ENCODE measurements at places on chromosomes 5 and 9.
A peak's percentile ranks its signal among the peaks of the same experiment; 100 is the strongest.

DNA sequence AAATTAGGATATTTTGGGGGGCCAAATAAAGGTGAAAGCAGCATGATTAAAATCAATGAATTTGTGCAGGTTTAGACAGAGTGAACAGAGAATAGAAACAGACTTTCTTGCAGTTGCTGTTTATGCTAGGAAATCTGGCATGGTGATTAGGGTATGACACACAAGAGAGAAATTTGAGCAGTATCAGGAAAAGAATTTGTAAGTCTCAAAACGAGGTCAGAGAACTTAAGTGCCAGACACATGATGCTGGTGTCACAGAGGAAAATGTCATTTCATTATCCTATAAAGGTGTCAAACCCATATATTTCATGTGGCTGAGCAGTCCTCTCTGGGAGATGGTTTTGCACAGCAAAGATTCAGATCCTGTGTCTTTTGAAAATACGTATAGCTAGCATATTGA is 15.7 kb downstream of the LVRN start:
- DNase-seq: no peak

DNA sequence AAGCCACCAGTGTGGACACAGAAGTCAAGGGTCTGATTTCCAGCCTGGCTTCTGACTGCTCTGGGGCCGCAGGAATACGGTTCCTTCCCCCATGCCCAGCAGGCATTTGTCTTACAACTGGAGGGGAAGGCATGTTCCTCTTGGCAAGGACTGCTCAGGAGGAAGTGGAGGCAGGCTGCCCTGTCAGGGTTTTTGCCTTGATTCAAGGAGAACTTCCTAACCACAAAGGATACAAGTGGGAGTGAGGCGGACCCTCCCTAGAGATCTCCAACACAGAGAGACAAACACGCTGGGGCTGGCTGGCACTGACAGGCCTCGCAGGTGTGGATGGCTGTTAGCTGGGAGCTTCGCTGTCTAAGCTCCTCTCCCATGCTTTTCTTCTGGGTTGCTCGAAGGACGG is 19.1 kb downstream of the TGFBI start:
- DNase-seq: no peak

DNA sequence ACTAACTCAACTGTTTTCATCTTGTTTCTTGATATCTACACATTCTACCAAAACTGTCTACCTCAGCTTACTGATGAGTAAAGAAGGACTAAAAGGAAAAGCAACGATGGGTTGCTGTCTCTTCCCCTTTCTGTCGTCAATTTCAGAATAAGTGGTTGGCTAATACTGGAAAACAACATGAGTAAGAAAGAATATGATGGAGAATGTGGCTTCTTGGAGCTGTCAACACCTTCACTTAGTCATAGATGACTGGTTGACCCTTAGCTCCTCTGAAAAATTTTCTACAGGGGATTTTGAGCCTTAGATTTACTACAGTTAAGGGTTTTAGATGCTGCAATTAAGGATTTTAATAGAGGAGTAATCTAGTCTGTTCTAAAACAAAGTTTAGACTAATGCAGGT is 797.9 kb downstream of the TLE4 start:
- no peak for DNase-seq

DNA sequence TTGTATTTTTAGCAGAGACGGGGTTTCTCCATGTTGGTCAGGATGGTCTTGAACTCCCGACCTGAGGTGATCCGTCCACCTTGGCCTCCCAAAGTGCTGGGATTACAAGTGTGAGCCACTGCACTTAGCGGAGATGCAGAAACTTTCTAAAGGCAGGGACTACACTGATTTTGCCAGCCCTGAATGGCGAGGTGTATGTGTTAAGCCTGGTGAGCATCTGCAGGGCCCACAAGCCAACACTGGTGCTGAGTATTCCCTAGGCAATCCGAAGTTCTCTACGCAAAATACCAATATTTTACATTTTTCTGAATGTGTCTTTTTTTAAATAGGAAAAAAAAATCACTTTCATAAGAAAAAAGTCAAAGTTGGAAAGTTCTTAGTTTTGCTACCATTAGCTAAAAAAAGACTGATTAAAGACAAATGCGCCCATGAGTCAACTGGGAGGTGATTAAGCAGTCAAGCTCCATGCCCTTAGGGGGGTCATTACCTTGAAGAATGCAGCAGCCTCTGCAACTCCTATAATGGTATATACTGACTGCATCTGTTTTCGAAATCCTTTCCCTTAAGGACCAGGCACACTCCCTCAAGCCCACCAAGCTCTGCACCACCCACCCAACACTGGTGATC is 502.8 kb downstream of the BNC2 start:
- no peak for DNase-seq

GRCh38 chr9:97470076-97470475 is 31.4 kb upstream of the TMOD1 start:
- no peak for DNase-seq

DNA sequence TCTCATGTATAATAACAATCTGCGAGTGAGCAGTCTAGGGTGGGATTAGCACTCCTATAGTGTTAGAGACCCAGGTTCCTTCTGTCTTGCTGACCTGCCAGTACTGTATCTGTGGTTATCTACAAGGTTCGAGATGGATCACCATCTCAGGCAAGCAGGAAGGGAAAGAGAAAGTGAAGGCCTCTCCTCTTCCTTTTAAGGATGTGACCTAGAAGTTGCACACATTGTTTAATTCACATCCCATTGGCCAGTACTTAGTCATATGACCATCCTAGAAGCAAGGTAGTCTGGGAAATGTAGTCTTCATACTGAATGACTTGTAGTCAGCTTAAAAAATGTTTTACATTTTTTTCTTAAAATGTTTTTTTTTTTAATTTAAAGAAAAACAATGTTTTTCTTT is 168.6 kb downstream of the CARTPT start:
- no peak for DNase-seq

GRCh38 chr5:108264533-108264932 is 117.4 kb downstream of the FBXL17 start:
- DNase-seq: no peak

DNA sequence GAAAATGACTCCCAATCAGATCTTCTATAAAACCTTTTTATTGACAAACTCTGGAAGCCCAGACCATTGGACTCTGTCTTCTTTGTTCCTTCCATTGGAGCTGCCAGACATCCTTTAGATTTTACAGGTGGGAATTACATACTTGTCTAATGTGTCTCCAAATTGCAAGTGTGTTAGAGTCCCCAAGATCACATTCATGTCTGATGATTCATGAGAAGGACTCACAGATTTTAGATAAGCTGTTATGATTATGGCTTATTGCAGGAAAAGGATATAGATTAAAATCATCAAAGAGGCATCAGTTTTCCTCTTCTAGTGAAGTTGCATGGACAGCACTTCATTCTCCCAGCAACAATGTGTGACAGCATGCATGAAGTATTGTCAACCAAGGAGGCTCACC is 70.4 kb downstream of the MUSK start:
- no peak for DNase-seq

DNA sequence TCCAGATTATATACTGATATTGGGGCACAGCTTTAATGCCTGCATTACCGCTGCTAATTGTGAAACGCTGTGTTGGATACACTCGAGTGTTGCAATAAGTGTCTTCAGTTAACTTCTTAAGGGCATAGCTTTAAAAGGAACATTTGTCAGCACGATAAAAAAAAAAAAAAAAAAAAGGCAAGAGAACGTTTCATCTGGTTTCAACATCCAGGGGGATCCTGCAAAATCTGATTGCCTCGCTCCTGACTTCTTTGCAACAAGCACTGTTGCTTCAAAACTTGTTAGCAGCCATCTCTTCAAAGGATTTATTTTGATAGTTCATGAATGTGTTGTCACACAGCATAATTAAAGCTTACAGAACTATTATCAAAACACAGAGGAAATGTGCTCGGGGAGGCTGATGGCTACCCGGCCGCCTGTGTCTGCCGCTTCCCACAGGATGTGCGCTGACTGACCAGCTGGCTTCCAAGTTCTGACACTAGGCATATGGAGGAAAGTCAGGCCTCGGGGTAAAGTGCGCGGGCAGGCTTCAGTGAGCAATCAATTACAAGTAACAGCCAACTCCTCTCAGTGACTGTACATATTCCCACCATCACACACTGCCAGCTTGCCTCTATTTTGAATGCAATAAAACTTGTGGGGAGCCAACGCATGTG is 77.7 kb downstream of the EBF1 start:
- DNase-seq: no peak

- DNase-seq: peak; percentile 56
Measured at GRCh38 chr9:34437006-34437925, 21.1 kb downstream of the FAM219A start.

GRCh38 chr9:5626727-5627634 is 1.9 kb upstream of the RIC1 start:
- no peak for DNase-seq

DNA sequence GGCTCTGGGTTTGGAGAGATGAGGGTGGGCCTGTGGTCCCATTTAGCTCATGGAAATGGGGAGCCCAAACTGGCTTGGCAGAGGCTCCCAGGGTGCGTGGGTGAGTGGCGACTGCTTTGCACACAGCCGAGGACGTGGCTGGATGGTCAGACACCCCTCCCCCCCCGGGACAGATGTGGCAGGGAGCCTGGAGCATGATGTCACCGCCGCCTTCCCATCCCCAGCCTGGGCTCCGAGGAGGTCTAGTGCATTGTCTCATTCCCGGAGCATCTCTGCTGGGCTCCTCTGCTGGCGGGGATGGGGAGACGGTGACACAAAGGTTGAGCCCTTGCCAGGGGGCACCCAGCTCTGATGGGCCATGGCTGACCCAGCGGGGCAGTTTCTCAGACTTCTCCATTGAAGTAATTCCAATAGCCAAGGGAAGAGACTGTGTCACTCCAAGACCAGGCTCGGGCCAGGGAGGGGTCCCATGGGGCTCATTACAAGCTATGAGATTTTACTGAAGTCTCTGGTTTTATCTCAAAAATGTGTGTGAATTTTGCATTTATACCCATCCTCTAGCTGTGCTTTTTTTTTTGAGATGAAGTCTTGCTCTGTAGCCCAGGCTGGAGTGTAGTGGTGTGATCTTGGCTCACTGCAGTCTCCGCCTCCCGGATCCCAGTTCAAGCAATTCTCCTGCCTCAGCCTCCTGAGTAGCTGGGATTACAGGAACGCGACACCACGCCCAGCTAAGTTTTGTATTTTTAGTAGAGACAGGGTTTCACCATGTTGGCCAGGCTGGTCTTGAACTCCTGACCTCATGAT is 36.1 kb downstream of the HMCN2 start:
- DNase-seq: no peak

Data from endothelial cell (in vitro differentiated cells).